ENCODE measurements at places on chromosomes 11 and 22.

GRCh38 chr11:2194877-2195755 lies 23.5 kb upstream of the TH start:
- DNase-seq, result peak; percentile 38

DNA sequence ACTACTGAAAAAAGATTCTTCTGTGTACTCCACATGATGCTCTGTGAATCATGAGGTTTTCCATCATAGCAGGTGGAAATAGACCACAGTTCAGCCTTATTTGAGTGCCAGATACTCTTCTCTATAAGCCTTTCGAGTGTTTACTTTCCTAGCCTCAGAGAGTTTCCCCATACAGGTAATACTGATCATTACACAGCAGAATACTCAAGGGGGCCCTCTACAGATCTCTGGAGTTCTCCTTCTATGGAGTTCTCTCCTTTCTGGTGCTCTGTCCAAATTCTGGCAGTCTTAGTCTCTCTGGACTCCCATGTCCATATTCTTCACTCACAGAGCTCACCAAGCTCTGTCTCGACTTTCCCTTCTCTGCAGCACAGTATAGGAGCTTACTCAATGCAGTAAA lies 175.7 kb upstream of the CARD18 start:
- DNase-seq, result no peak

- no peak for DNase-seq
Observed at GRCh38 chr11:636511-637332, at the start of gene DRD4. Gene DRD4 (plus strand): TSS chr11:637269. CDS start chr11:637305, 36 bp downstream.

- no peak for DNase-seq
Observed at GRCh38 chr11:1870721-1871466, 18.0 kb downstream of the LSP1 start.

- DNase-seq, result no peak
Observed at GRCh38 chr11:102384419-102385079, 37.5 kb downstream of the BIRC2 start.

GRCh38 chr11:2122907-2123627 lies 16.1 kb downstream of the IGF2 start:
- DNase-seq, result no peak

DNA sequence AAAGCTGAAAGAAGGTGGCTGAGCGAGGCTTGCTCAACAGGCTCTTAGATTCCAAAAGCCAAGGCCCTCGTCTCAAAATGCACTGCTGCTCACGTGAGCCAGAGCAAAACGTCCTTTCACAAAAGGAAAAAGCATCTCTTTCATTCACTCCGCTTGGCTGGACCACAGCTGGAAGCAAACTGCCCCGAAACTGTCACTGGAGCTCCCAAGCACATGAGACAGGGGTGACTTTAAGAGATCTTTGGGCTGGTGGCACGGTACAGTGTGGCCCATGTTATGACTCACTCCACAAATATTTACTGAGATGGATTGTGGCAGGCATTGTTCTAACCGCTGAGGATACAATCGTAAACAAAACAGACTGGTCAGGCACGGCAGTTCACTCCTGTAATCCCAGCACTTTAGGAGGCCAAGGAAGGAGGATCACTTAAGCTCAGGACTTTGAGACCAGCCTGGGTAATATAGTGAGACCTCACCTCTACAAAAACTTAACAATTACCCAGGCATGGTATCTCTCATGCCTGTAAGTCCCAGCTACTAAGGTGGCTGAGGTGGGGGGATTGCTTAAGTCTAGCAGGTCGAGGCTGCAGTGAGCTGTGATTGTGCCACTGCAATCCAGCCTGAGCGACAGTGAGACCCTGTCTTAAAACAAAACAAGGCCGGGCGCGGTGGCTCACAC lies 3.6 kb downstream of the PLA2G6 start:
- DNase-seq, result no peak

- DNase-seq, result no peak
Observed at GRCh38 chr22:49747716-49748115, 80.0 kb downstream of the BRD1 start.

GRCh38 chr22:32396746-32397145 lies 15.3 kb downstream of the RTCB start:
- no peak for DNase-seq

- no peak for DNase-seq
Observed at GRCh38 chr11:19242179-19242932, 1.6 kb upstream of the E2F8 start.

GRCh38 chr11:113928311-113928710 lies 23.7 kb downstream of the HTR3B start:
- DNase-seq, result no peak

GRCh38 chr22:44389181-44389580 lies 76.4 kb upstream of the SHISAL1 start:
- no peak for DNase-seq

DNA sequence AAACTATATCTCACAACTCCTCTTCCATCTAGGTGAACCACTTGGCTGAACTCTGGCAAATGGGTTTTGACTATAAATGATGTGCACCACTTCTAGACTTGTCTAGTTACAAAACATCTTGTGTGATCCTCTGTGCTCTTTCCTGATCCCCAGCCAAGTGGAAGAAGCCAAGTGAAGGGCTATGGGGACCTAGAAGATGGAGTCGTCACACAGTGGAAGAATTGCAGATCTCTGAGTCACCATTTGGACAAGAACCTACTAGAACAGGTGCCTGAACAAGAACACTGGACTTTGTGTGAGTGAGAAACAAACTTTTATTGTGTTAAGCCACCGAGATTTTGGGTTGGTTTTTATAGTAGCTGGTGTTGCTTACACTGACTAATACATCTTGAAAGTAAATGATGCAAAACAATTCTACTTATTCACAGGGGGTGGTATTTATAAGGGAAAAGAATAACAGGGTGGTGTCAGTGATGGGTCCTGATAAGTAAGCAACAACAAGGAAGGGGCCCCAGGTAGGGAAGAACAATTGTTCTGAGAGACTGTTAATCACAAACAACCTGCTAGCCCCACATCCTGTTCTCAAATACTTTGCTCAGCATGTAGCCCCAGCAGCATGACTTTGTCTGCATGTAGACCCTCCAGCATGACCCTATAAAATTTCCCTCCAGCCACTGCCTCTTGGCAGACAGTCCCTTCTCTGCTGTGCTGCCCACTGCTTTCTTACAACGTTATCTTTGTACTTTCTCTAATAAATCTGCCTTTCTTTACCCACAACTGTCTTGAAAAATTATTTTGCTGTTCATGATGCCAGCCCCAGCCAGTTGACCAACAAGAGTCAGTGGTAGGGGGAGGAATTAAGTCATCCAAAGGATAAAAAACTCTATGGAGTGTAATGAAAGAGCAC lies 280.7 kb upstream of the PLET1 start:
- no peak for DNase-seq

DNA sequence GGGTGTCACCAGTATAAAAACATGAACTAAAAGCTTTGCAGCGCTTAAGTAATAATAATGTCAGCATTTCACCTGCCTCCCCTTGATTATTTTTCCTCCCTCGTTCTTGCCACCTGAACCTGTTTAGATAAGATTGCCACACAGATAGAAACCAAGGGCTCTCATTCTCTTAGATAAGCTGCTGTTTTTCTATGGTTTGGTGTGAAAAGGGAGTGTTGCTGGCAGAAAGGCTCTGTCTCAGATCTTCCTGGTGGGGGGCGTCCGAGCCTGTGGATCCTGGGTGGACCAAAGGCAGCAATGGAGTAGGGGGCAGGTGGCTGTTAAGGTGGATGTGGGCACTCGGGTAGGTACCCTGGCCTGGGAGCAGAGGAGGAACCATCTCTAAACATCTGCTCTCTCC lies 147.5 kb downstream of the ST3GAL4 start:
- DNase-seq, result no peak

- DNase-seq, result no peak
Observed at GRCh38 chr22:19710769-19711106, 3.6 kb upstream of the SEPTIN5 start.

DNA sequence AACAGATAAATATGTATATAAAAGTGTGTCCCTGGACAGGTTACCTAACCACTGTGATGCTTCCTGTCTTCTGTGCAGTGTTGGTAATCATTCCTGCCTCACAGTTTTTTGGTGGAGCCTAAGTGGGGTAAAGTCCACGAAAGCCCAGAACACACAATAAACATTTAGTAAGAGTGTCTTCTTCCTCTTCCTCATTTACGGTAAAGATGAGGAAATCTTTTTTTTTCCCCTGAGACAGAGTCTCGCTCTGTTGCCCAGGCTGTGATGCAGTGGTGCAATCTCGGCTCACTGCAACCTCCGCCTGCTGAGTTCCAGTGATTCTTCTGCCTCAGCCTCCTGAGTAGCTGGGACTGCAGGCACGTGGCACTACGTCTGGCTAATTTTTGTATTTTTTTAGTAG lies 117.1 kb downstream of the LDLRAD3 start:
- DNase-seq, result no peak

All from activated T-cell treated with anti-CD3 and anti-CD28 coated beads for 1 hour (primary cell).